ENCODE measurements at places on chromosomes 7 and 10. TPM values are rescaled to one million over a fixed set of nuclear protein-coding genes. Genes with fewer than 3 reads are reported as not detected.

CALHM1 gene
- total RNA-seq, result not detected

SND1 gene
- 170 TPM for total RNA-seq

METTL2B gene
- 33.1 TPM for total RNA-seq

DNA sequence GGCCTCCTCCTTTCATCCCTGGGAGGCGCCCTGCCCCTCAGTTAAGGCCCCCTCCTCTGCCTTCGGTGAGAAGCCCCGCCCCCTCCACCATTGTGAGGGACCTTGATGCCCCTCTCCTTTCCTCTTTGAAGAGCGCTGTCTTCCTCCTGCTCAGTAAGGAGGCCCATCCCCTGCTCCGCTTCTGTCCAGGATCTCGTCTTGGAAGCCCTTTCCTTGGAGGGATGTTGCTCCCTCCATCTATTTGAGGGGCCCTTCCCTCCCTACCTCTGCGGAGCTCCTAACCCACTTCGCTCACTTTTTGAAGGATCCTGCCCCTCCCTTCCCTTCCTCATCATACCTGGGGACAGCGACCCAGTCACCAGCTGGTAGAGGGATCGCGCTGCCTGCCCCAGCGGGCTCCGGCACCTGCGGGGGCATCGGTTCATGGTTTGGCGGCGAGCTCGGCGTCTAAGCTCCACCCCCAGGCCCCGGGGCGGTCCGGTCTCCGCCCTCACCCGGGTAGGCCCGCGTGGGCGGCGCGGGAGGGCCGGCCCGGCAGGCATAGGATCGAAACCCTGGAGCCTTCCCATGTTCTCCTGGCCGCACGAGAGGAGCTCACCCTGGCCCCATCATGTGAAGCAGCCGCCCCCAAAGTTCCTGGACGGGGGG, 4.1 kb downstream of the KCNIP2 start:
- no peak for DNase-seq

DNA sequence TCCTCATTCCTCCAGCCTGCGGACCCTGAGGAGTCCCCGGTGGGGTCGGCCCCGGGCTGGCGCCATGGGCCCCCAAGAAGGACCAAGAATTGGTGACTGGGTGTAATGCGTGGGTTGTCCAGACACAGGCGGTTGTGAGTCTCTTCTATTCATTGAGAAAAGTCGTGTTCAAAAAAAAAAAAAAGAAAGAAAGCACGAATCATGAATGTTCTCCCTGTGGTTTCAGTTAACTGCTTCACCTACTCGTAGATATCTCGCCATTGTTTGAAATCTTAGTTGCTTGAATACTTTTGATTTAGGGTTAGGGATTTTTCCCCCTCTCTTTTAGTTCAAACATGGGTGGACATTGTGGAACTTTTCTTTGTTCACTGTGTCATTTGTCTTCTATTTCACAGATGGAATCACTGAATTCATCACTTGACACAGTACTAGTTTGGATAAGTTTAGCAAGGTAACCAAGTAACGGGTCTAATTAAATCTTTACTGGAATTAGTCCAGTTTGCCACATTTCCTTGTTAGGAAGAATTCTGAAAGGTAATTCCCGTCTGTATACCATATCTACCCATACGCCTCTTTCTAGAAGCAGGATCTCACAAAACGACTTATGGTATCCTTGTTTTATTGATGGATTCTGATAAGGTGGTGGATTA, 775 bp downstream of the STARD3NL start:
- no peak for DNase-seq

LIPK gene
- not detected for total RNA-seq
